ENCODE measurements at places on chromosomes 16 and 17.

DNA sequence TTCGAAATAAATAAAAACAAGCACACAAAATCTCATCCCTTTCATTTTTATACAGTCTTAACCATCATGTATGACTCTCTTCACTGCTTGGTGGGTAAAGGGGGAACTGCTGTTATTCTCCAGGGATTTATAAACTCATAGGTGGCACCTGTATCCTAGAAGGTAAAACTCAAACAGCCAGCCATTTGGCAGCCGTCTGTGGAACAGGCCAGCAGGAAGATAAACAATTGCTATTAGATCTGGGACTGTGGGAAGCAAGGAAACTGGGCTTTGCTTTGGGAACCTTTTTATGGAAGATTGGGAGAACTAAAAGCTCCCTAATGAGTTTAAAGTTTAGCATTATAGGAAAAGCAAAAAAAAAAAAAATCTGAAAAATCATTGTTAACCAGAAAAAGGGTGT, 126.0 kb downstream of the TANGO6 start:
- no peak for DNase-seq

DNA sequence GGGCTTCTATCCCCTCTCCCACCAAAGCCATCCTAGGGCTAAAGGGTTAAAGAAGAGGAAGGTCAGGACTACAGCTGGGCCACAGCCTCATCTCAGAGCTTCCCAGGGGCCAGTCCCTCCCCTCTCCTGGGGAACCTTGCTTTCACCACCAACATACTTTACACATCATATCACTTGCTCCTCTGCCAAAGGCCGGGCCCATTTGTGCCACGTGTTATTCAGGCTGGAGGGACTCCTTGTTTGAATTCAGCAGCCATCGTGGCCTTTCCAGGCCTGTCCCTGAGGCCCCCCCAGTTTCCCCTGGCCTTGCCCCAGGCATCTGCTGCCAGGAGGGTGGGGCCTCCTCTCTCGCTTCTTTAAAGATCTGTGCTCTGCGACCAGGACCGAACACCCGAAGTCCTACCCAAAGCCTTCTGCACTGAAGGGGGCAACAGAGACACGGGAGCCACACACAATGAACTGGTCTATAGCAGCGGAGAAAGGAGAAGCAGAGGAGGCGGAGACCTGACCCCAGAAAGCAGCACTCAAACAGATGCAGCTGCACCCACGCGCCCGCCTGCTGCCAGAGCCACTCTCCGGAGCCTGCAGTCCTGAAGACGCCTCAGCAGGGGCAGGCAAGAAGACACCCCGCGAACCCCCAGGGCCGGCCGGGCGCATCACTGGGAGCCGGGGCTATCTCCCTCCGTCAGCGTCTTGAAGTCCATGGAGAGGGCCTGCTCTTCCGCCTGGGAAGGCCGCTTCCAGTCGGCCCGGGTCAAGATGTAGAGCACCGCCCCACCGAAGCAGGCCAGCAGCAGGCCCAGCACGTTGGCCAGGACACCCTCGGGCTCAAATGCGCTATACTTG, 12.1 kb downstream of the CYB561 start:
- no peak for DNase-seq

DNA sequence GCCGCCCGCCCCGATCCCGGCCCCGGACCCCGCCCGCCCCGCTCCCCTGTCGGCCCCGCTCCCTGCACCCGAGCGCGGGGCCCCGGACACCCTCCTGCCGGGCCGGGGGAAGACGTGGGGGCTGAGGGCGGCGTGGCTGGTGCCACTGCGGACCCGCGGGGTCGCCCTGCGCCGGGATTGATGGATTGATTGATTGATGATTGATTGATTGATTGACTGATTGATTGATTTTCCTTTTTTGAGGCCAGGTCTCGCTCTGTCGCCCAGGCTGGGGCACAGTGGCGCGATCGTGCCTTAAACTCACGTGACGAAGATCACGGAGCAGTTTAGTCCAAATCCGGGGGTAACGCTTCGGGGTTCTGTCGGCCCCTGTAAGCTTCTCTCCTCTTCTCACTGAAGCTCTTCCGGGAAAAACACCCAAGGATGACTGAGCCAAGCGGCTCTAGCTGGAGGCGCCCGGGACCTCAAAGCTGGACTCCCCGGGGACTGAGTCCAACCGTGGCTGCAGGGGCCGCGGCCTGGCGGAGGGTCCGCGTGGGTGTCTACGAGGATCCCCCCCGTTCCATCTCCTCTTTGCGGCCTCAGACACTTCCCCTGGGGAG, 40.2 kb upstream of the BHLHA9 start:
- no peak for DNase-seq

GRCh38 chr17:80005360-80006338, 30.0 kb downstream of the TBC1D16 start:
- peak; percentile 67 for DNase-seq

GRCh38 chr17:17021194-17021863, 20.9 kb upstream of the MPRIP start:
- no peak for DNase-seq

- DNase-seq = no peak
Observed at GRCh38 chr17:43530288-43531081, 15.7 kb downstream of the ETV4 start.

DNA sequence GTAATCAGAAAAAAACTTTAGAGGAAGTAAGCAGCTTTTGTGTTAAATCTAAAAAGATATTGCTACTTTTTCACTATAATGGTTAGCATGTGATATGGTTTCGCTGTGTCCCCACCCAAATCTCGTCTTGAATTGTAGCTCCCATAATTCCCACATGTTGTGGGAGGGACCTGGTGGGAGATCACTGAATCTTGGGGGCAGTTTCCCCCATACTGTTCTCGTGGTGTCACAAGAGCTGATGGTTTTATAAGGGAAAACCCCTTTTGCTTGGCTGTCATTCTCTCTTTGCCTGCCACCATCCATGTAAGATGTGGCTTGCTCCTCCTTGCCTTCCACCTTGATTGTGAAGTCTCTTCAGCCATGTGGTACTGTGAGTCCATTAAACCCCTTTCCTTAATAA, 117.1 kb downstream of the KCNJ2 start:
- no peak for DNase-seq

DNA sequence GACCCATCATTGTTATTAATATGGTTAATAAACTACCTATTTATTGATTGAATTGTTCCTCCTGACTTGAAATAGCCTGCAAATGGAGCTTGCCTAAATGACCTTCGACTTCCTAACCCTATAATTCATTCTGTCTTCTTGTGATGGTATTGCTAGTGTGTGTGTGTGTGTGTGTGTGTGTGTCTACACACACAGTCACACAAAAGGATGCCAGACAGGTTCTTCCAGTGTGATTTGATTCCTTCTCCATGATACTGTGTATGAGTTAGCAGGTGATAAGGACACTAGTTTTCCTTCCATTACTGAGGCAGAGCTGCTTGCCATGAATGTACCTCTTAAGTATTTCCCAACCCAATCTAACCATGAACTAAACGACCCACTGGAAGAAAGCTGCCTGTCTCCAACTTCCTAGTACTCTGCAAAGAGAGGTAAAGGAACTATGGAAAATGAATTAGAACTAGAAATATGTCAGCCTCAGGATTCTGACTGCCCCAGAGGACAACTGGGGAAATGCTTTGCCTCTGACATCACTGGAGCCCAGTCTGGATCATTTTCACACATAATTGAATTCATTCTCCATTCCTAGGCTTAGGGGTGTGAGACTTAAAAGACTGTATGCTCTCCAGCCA, 3.5 kb upstream of the CDC6 start:
- no peak for DNase-seq

DNA sequence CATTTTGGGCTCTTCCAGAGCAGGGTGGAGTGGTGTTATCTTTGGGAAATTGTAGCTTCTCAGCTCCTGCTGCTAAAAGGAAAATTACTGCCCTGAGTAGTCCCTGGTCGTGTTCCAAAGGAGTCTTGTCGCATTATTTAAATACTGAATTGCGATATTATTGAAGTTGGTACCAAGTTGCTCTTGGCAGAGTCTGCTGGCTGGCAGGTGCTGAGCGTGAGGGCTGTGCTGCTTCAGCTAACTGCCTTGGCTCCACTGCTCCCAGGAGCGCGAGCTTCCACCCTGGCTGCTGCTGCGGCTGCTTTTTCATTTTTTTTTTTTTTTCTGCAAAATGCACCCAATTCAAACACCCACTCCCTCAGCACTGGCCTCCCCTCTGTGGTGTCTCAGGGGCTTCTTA, 289.8 kb downstream of the MAF start:
- DNase-seq = no peak

DNA sequence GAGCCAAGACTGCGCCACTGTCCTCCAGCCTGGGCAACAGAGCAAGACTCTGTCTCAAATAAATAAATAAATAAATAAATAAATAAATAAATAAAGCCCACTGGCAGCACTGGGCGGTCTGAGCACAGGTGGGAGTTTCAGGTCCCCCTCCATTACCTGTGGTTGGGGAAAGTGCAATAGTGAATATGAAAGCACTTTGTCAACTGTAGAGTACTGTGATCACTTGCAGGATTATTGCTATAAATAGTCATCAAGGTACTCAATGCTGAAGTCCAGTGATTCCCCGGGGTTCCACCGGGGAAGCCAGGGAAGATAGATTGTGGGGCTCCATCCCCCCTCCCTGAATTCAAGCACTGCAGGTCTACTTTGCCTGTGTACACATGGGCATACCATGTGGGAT, 42.7 kb upstream of the CPNE2 start:
- no peak for DNase-seq

All from naive thymus-derived CD8-positive, alpha-beta T cell (primary cell).